ENCODE measurements at places on chromosomes 1 and 21.
A peak's percentile ranks its signal among the peaks of the same experiment; 100 is the strongest.

GRCh38 chr1:29481031-29481430 lies 244.7 kb downstream of the PTPRU start:
- DNase-seq, result no peak

GRCh38 chr1:220879509-220880361 lies 492 bp downstream of the HLX start:
- peak; percentile 77 for DNase-seq

DNA sequence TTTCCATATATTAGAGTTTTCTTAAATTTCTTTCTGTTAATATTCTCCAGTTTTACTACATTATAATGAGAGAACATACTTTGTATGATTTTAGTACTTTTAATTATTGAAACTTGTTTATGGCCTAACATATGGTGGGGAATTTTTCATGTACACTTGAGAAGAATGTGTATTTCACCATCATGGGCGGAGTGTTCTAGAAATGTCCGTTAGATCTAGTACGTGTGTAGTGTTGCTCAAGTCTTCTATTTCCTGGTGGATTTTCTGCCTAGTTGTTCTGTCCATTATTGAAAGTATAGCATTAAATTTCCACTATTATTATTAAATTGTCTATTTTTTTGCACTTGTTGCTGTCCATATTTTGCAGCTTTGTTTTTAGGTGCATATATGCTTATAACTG lies 64.0 kb upstream of the RGS21 start:
- DNase-seq, result no peak

DNA sequence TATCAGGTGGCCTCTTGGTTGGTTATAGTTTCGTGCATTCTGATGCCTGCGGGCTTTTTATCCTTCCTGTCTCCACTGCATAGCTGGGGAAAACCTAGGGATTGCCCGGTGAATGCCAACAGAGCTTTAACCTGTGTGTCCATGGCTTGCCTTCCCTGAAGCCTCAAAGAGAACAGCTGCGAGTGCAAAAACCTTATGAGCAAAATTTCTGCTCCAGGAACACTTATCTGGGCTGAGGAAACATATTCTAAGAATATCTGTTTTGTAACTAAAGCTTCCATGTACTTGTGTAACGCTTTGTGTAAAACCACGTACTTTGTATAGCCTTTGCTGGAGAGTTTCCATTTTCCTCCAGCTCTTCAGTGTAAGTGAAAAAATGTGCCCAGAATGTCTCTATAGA lies 7.2 kb downstream of the CNST start:
- DNase-seq, result no peak

- DNase-seq, result no peak
These were observed 42.8 kb downstream of the SMG7 start for GRCh38 chr1:183515002-183515689.

DNA sequence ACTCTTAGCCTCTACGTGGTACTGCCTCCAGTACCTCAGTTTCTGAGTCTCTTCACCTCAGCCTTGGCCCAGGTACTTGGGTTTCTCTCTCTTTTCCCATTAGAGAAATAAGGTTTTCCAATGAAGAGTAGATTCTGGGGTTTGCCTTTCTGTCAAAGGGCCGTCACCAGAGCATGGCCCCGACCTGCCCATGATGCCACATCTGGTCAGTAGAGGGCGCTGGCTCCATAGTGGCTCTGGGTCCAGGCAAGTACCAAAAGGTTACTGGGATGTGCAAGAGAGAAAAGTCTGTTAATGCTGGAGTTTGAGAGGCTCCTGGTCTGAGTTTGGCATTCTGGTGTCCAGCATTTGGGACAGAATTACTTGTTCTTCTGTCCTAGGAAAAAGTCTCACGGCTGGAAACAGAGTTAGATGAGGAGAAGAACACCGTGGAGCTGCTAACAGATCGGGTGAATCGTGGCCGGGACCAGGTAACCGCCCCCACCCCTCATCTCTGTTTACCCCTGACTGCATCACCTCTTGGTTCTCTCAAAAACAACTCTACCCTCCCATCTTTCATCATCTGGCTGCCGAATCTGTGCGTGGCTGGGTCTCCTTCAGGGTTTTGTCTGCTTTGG lies 5.3 kb upstream of the TUFT1 start:
- peak; percentile 82 for DNase-seq

GRCh38 chr1:84795966-84796600 lies 96.9 kb downstream of the LPAR3 start:
- no peak for DNase-seq

- no peak for DNase-seq
These were observed 28.3 kb downstream of the PRDX6 start for GRCh38 chr1:173505391-173505790.

GRCh38 chr1:147853391-147853790 lies 49.2 kb upstream of the GJA8 start:
- no peak for DNase-seq

DNA sequence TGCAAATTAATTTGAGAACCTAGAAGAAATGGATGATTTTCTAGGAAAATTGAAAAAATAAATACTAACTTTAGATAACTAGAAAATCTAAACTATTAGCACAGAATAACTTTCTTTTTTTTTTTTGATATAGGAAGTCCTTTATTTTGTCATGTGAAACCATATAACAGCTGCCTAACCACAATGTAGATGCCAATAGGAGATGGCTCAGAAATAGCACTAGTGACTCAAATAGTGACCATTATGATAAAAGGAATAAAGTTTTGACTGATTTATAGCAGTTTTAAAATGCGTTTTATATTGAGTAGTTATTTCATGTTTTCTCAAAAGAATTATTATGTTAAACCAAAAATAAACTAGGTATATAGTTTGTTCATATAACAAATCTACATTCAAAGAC lies 158.0 kb upstream of the CACYBP start:
- DNase-seq, result no peak

GRCh38 chr1:163399976-163400601 lies 78.3 kb downstream of the NUF2 start:
- no peak for DNase-seq

DNA sequence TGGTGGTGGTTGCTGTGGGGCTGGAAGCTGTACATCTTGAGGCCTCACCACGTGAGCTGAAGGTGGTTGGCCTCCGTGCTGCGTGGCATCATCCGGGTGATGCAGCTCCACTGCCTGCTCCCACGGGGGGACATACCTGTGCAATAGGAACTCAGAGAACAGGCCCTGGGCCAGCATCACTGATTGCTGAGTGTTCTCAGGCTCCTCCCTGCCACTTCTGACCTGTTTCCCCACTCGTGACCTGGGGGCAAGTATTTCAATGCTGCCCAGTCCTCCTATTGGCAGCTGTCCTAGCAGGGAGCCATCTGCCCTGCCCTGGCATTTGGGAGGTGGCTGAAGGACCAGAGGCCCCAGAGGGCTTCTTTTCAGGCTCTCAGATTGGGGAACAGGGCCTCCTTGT lies 26.1 kb downstream of the PTPRF start:
- DNase-seq, result no peak

GRCh38 chr1:31239653-31240241 lies at the start of gene NKAIN1:
NKAIN1 (minus strand) TSS chr1:31239887; CDS start chr1:31239547, 340 bp downstream.
- DNase-seq, result no peak

DNA sequence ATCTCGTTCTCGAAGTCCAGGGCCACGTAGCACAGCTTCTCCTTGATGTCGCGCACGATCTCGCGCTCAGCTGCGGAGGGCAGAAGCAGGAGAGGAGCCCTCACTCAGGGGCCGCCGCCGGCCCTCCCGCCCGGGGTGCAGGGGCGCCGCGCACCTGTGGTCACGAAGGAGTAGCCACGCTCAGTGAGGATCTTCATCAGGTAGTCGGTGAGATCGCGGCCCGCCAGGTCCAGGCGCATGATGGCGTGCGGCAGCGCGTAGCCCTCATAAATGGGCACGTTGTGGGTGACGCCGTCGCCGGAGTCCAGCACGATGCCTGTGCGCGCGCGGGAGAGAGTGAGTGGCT lies 1.8 kb downstream of the ACTA1 start:
- DNase-seq, result no peak

- DNase-seq, result no peak
These were observed 3.8 kb upstream of the LCE3A start for GRCh38 chr1:152626744-152627143.

DNA sequence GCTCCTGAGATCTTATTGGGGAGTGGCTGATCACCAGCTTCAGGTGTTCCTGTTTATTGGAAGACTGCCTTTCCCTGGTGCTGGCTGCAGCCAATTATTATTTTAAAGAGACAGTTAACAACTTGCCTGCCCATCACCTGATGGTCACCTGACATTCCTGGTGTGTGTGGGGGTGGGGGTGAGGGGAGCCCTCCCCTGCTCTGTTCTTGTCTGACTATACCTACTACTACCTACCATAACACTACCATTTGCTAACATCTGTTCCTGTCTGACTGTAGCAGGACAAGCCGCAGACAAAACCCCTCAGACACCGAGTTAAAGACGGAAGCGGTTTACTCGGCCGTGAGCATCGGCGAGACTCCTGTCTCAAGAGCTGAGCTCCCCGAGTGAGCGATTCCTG lies 54.9 kb upstream of the NBPF3 start:
- no peak for DNase-seq

- no peak for DNase-seq
These were observed 164.2 kb downstream of the NRIP1 start for GRCh38 chr21:14900611-14901010.

DNA sequence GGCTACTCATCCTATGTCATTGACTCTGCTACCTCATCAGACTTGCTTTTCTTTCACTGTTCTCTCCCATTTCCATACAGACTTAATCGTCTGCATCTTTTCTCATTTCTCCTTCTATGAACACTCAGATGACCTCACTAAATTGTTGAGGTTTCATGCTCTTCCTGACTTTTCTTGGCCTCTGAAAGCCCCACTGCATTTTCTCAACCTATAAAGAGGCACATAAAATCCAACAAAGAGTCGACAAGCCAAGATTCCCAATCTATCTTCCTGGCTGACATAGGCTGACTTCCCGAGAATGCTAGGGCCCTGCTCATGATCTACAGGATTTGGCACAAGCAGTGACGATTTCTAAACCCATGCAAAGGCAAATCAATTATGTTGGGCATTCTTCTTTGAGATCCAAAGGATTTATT lies 280.8 kb upstream of the DPYD start:
- no peak for DNase-seq

GRCh38 chr1:174000371-174000770 lies 21.8 kb downstream of the RC3H1 start:
- DNase-seq, result no peak

GRCh38 chr1:76106719-76107235 lies 32.2 kb downstream of the ST6GALNAC3 start:
- DNase-seq, result no peak

- DNase-seq, result no peak
These were observed 20.2 kb upstream of the ZBTB21 start for GRCh38 chr21:42030311-42030710.

DNA sequence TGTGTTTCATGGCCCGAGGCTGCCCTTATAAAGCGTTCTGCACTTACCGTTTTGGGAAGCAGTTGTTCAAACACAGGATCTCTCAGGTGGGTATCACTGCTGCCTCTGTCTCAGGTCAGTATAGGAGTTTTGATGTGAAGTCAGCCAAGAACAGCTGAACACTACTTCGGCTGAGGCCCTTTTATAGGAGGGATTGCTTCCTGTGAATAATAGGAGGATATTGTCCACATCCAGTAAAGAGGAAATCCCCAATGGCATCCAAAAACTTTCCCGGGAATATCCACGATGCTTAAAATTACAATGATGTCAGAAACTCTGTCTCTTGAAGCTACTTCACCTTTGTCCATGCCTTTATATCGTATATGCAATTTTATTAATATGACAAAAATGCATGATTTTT lies at the start of gene SELE:
Gene SELE, minus strand, starts transcription at position 156 of the 400 bp plus-strand sequence. CDS start 467 bp downstream, outside the sequence.
- no peak for DNase-seq

DNA sequence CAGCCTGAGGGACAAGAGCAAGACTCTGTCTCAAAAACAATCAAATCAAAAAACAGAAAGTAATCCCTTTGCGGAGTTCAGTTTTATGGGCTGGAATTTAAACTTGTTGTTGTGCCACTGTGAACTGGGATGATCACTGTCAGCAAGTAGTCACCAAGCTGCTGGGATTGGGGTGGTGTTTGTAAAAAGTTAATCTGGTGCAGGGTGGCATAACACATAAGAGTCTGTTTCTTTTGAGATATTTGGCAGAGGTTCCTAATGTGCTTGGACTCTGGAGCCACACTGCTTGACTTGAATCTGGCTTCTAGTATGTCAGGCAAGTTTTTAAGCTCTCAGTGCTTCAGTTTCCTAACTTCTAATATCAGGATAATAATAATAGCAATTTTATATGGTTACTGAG lies 6.6 kb downstream of the CLIC4 start:
- DNase-seq, result no peak

- DNase-seq, result no peak
These were observed 93.2 kb upstream of the HNRNPU start for GRCh38 chr1:244957525-244957924.

GRCh38 chr1:43841321-43842174 lies 92.1 kb upstream of the ARTN start:
- DNase-seq, result no peak

- DNase-seq, result no peak
These were observed 47.1 kb downstream of the ELK4 start for GRCh38 chr1:205584732-205585131.

DNA sequence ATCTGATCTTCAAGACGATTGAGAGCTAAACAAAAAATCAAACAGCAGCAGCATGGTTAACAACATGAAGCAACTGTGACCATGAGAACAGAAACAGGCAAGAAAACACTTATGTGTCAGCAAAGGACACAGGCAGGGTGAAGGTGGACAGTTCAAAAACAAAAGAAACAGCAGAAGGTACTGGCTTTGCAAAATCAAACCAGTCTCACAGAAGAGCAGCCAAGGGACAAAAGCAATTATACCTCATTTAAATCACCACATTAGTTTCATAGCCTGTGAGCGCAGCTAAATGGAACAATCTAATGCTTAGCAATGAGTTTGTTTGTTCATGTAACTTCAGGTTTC lies 59.1 kb downstream of the CAPN2 start:
- no peak for DNase-seq

GRCh38 chr1:44421446-44421884 lies 16.4 kb downstream of the RNF220 start:
- no peak for DNase-seq

DNA sequence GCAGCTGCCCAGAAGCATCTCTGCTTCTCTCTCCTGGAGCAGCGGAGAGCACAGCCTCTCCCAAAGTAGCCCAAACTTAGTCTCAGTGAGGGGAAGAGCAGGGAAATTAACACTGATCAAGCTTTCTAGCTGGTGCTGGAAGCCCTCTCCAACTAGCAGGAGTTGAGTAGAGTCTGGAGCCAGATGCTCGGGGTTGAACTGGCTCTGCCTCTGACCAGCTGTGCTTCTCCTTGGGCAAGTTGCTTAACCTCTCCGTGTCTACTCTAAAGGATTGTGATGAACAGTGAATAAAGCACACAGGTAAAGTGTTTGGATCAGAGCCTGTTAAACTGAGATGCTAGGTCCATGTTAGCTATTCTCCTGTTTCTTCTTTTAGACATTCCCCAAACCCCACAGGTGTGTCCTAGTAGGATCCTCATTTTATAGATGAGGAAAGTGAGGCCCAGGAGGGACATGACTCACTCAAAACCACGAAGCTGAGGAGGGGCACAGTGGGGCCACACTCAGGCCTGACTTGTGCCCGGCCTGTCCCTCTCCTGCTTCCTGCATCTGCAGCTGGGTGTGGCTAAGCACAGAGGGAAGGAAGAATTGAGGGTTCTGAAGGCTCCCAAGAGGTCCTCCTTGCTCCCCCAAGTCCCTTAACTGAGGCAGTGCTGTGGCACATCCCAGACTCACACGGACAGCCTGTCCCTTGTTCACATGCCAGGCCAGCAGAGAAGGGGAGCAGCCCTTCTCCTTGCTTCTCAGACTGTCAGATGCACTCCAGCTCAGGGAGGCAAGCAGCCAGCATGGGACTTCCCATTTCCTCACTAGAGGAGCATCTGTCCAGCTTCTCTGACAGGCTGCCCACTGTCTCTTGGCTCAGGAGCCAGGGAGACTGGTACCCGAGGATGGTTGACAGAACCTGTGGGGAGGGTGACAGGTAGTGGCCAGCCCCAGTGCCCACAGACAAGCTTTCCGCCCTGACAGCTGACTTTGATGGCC lies 152.0 kb upstream of the IGSF21 start:
- DNase-seq, result no peak
